ENCODE measurements at places on chromosomes 3 and 15.

- no peak for DNase-seq
Observed at GRCh38 chr3:12198301-12198700, 39.6 kb upstream of the TIMP4 start.

DNA sequence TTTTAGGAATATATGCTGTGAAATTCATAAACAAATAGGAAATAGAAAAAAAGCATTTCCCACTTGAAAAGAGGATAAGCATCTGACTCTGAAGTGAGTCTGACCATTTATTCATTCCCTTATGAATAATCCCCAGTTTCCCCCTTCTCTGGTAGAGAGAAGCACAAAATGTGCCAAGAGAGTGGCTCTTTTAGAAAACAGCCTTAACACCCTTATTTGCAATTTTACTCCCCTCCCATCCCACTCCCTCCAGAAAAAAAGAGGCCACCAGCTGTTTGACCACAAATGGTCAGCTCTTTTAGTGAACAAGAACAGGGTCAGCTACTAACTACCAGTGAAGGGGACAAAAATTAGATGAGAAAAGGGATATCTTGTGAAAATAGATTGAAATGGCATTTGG, 184.5 kb upstream of the ADAMTS9 start:
- DNase-seq = no peak

GRCh38 chr3:128701342-128702212, 24.4 kb upstream of the RAB7A start:
- DNase-seq = no peak

GRCh38 chr3:42376344-42376798, 34.0 kb downstream of the LYZL4 start:
- peak; percentile 77 for DNase-seq

DNA sequence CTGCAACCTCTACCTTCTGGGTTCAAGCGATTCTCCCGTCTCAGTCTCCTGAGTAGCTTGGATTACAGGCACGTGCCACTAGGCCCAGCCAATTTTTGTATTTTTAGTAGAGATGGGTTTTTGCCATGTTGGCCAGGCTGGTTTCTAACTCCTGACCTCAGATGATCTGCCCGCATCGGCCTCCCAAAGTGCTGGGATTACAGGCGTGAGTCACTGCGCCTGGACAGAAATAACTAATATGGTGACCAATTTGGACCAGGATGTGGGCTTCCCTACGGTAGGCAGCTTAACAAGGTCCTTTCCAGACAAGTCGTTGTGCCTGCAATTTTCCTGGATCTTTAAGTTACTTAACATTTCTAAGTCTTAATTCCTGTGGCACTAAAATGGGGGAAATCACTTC, 14.8 kb downstream of the WDR53 start:
- DNase-seq = no peak

DNA sequence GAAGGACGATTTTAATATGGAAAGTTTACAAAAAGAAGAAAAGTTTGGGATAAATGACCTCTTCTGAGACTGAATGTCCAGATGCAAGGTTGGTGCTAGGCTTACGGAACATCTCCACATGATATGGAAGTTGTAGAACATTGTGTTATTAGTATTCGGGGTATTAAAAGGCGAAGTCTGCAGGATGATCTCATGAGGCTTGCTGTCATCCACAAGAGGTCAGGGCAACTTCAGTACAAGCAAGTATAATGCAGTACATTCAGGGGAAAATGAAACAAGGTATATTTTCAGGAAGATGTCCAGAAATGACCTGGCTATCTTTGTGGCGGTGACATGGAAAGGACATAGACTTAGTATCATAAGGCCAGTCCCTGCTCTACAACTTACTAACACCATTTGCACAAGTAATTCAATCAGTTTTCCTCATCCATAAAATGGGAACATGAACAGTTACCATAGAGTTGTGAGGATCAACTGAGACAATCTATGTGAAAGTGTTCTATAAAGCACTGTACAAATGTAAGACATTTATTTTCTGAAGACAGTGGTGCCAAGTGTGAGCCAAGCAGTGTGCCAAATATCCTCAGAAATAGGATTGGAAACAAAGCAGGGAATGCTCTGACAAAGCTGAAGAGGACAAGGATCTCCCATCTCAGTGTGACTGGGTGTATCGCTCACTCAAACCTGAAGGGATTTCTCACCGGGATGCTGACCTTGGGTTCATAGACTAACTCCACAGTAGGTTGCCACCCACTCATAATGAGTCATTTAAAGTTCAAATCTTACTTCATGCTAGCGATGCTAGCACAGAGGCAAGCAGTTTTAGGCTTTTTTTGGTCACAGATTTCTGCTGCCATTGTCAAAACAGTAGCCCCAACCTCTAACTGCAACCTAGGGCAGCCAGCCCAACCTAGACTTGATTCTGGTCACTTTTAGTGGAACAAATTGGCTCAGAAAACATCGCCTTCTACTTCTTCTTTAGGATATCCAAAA, 118.3 kb downstream of the TIGIT start:
- peak; percentile 29 for DNase-seq

DNA sequence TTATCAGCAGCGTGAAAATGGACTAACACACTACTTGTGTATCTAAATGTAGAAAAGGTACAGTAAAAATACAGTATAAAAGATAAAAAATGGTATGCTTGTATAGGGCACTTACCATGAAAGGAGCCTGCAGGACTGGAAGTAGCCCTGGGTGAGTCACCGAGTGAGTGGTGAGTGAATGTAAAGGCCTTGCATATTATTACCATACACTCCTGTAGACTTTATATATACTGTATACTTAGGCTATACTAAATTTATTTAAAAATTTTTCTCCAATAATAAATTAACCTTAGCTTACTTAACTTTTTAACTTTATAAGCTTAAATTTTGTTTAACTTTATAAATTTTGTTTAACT, 67.2 kb upstream of the TSPAN3 start:
- DNase-seq = no peak

DNA sequence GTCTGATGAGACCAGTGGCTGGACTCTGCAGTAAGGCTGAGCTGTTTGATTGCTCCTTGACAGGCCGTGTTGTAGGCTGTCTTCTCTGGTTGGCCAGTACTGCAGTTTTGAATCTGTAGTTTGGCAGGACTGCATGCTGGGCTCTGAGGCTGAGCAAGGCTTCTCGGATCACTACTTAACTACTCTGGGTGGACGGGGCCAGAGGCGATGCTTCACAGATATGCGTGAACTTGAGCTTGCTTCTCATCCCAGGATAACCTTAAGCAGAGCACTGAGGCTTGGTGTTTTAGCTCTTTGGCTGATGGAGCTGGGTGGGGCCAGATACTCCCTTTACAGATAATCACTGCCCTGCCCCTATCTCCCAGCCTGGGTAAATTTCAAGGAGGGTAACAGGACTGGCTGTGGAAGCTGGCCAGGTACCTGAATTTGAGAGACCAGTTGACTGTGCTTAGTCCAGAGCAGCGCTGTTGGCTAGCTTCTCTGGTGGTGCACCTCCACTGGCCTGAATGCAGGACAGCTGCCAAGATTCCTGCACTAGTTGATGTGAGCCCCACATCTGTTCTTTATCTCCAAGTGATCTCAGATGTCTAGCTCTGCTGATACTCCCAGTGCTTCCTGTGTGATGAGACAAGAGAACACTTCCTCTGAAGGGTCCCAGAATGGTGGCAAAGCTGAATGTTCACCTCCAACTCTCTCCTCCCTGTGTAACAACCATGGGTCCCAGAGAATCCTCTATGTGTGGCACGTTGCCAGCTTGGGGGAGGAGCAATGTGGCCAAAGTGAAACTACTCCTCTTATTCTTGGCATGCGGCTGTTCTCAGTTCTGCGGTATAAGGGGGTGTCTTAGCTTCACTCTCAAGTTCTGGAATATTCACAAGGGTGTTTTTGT, 37.9 kb downstream of the RPL39L start:
- DNase-seq = peak; percentile 71

GRCh38 chr15:42825599-42825998, 88.7 kb upstream of the CDAN1 start:
- DNase-seq = no peak
